ENCODE measurements at places on chromosomes 3 and 15.

DNA sequence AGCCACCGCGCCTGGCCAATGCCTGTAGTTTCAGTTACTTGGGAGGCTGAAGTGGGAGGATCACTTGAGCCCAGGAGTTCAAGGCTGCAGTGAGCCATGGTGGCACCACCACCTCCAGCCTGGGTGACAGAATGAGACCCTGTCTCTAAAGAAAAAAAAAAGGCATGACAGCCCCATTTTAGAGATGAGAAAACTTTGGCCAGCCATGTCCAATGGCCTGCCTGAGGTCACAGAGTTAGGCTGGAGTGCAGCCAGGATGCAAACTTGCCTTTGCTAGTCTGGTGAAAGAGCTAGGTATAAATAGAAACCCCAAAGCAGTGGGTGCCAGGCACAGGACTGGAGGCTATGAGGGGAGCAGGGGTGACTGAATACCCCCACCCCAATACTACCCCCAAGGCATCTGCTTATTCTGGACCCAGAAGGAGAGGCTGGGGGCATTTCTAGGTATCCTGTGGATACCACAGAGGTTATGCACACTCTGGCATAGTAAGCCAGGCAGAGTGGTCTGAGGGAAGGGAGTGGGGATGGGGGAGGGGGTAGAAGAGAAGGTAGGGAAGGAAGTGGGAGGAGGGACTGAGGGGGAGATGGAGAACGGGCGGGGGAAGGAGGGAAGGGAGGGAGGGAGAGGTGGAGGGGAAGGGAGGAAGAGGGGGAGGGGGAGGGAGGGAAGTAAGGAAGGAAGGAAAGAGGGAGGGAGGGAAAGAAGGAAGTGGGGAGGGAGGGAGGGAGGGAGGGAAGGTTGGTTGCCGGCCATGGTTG, 16.2 kb upstream of the C15orf39 start:
- no peak for DNase-seq

GRCh38 chr3:66302288-66302687, 81.5 kb downstream of the SLC25A26 start:
- no peak for DNase-seq

GRCh38 chr15:48929661-48930060, 34.1 kb downstream of the SHC4 start:
- DNase-seq, result no peak

DNA sequence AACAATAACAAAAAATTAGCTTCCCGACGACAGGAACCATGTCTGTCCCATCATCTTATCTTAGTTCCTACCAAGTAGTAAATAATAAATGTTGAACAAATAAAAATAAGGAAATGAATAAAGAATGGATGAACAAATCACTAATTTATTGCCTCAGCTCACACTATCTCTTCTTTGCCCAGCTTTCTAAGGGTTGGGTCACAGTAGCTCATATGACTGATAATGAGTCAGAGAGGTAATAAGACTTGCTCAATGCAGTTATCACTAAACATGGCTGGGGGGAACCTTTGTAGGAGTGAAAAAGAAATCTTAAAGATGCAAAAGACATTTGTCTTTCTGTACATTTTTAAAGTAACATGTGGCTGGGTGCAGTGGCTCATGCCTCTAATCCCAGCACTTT, 182.2 kb downstream of the WDR76 start:
- DNase-seq, result no peak

DNA sequence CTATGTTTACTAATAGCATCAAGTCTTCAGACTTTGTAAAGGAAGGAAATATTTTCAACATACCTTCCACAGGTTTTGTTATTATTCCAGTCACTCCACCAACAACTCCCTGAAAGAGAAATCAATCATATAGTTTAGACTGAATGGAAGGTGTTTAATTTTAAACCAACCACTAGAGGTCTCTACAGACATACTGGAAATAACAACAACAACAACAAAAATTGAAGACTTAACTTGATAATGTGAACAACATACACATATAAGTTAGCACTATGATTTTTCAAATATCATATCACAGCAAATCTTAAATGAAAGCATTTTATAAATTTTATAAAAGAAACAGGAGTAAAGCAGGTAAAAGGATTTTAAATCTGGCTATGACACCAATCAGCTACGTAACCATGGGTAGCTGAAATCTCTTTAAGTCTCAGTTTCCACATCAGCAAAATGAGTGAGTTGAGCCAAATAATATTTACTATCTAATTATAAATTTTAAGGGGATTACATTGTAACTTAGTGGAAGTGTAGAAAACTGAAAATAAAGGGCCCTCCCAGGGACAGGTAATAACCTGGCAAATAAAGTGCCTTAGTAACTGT, 188.2 kb downstream of the VPS13C start:
- no peak for DNase-seq

DNA sequence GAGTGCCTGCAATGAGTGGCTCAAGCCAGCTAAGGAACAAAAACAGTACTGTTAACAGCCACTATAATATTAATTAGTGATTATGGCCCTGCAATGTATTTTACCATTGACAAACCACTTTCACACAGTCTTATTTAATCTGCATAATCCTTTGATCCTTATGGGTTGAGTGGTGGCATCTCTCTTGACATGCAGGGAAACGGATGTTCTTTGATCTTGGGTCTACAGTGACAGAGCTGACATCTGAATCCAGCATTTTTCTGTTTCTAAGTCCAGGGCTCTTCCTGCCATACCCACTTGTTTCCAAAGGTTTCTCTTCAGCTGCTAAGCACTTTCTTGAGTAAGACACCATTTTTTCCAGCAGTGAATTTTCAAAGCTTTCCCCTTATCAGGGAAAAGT, 277.7 kb upstream of the ROPN1 start:
- no peak for DNase-seq

GRCh38 chr3:120370463-120370862, 21.3 kb upstream of the LRRC58 start:
- no peak for DNase-seq

DNA sequence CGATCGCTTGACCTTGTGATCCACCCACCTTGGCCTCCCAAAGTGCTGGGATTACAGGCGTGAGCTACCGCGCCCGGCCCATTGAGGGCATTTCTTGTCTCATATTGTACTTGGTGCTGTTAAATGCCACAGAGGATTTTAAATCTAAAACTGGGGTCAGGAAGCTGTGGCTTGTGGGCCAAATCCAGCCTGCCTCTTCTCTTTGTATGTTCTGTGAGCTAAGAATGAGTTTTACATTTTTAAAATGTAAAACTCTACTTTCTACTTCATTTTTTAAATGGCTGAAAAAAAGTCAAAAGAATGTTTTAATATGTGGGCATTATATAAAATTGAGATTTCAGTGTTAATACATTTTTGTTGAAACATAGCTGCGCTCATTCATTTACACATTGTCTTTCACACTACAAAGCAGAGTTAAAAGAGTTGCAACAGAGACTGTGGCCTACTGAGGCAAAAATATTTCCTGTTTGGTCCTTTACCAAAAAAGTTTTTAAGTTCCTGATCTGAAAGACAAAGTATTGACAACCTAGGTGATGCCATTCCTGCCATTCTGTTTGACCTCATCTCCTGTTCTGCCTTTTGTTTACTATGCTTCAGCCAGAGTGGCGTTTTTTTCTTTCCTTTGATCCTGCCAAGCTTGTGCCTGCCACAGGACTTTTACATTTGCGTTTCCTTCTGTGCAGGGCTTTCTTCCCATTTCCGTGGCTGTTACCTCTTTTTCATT, 50.4 kb downstream of the PDCD6IP start:
- no peak for DNase-seq

DNA sequence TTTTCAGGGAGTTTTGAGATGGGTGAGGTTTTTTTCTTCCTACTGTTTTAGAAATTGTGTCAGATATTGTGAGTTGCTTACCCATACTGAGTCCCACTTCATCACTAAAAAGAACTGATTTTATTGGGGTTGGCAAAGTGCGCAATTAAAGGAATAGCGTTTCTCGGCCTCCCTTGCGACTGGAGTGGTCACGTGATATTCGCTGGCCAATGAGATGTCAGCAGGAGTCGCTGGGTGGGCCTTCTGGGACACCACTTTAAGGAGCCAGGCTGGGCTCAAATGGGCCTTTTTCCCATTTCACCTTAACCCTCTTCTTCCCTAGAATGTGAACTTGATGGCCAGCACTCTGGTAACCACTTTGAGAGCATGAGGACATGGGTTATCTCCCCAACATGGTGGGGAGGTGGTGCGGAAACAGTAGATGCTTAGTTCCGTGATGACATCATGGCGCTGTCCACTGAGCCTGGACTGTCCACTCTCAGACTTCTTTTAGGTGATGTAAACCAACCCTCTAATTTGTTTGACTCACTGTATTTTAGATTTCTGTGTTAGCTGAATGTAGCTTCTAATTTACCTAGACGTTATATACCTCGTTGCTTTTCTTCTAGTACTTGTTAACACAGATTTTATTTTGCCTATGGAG, 13.2 kb upstream of the IQCF5 start:
- DNase-seq, result no peak

DNA sequence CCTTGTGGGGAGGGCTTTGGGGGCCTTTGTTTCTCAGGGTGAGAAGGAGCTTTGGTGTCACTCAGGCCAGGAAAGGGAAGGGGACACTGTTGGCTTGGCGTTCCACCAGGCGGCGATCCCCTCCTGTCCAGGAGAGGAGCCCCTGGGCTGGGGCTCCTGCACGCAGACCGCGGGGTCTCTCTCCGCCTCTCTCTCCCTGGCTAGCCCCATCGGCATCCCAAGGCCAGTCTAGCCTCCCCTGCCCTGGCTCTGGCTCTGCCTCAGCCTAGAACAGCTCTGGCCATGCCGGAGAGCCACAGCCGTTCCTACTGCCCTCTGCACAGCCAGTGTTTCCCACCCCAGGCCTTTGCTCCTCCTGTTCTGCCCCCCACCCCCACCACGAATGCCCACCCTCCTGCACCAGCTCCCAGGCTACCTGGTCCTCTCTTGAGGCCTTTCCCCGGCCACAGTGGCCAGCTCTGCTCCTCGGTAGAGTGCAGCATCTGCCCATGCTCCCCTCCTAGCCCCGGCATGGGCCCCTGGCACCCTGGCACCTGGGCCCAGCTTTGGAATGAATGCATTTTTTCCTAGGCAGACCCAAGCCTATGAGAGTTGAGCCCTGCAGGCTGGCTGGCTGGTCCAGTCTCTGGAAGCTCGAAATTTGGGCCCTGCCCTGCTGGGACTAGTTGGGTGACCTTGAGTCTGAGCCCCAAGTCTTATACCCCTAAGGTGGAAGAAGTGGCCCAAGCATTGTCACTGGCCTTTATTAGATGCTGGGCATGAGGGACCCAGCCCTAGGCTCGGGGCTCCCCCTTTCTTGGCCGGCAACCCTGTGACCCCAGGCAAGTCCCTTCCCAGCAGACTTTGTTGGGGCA, 2.4 kb downstream of the PLXNA1 start:
- DNase-seq, result no peak

GRCh38 chr15:22810033-22810852, 23.8 kb downstream of the NIPA1 start:
- DNase-seq, result no peak

DNA sequence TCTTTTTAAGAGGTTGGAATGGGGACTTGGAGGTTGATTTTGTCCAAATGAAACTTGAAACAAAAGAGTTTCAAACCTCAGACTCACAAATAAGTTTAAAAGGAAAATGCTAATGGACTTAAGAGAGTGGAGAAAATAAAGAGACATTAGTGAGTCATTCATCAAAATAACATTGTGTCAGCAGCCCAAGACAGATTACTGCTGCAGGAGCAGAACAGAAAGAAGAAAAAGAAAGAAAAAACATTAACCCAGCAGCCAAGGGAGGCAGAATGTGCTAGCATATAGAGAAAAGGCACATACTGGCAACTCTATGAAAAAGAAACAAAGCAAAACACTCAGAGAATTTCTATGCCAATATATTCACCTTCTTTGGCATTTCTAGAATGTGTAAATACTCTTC, 42.6 kb downstream of the ADAMTS9 start:
- no peak for DNase-seq
